ENCODE measurements at places on chromosomes 11 and 22. TPM values are rescaled to one million over a fixed set of nuclear protein-coding genes. Genes with fewer than 3 reads are reported as not detected.
A peak's percentile ranks its signal among the peaks of the same experiment; 100 is the strongest.

GRCh38 chr11:75588051-75588481 is 26.0 kb downstream of the SERPINH1 start:
- no peak for DNase-seq

GRCh38 chr22:30238661-30239487 is 7.7 kb downstream of the LIF start:
- DNase-seq: peak; percentile 65

GRCh38 chr11:12800032-12800671 is 125.9 kb downstream of the TEAD1 start:
- DNase-seq: no peak

- no peak for DNase-seq
These were observed 44.9 kb downstream of the LRRC32 start for GRCh38 chr11:76625472-76626186.

GRCh38 chr11:15976433-15977045 is 379.8 kb downstream of the SOX6 start:
- DNase-seq: no peak

- DNase-seq: peak; percentile 92
These were observed 6.8 kb upstream of the LIF start for GRCh38 chr22:30253205-30253852.

GRCh38 chr22:23286296-23286695 is 106.0 kb downstream of the BCR start:
- peak; percentile 8 for DNase-seq

The PTPRCAP gene
- 1.5 TPM for total RNA-seq

DNA sequence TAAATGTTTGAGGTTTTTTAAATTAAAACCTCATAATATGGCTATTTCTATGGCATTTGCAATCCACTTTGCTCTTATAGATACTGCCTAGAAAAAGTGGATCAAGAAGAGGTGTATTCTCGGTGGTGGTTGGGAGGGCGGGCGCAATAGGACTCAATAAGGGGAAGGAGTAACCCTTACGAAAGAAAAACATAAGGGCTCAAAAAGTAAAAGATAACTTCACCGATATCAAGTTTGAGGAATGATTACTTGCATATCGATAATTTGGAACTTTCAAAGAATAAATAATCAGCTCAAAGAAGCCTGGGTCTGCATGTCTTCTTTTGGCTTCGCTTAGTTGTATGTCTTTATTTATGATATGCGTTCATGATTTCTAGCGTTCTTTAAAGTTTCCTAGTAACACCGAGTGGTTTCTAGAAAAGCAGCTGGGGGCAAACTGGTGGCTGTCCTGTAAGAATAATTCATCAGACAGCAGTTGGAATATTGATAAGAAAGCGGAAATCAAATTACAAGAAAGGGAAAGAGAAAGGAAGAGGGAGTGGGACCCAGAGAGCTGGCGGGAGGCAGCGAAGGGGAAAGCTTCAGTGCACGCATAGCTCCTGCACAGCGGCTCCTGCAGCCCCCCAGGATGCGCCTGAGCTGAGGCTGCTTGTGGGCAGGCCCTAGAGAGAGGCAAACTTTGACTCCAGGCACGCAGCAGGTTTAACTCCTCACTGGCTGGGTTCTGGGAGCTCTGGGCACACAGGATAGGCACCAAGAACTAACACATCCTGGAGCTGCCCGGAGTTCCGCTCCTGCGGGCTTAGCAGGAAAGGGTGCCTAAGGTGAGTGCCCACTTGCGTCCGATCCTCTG is 9.1 kb upstream of the FLI1 start:
- no peak for DNase-seq
